ENCODE measurements at places on chromosomes 7 and 10.

- no peak for DNase-seq
These were observed 176.9 kb downstream of the SEMA3A start for GRCh38 chr7:84017651-84018050.

DNA sequence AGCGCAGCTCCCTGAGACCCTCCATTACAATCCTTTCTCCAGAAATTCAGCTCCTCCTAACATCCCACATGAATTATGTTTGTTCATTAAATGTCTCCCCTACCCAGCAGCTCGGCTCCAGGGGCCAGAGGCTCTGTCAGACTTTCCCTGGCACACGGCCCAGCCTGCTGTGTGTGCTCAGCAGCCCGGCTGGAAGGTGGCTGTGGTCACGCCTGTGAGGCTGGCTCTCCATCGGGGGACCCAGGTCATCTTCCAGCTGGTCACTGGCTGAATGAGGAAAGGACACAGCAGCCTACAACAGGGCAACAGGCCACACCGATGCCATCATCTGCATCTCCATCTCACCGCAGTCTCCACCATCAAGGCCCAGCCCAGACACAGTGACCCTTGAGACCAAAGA, 219.8 kb downstream of the MAD1L1 start:
- peak; percentile 40 for DNase-seq

GRCh38 chr10:86848747-86849146, 92.3 kb downstream of the BMPR1A start:
- no peak for DNase-seq

DNA sequence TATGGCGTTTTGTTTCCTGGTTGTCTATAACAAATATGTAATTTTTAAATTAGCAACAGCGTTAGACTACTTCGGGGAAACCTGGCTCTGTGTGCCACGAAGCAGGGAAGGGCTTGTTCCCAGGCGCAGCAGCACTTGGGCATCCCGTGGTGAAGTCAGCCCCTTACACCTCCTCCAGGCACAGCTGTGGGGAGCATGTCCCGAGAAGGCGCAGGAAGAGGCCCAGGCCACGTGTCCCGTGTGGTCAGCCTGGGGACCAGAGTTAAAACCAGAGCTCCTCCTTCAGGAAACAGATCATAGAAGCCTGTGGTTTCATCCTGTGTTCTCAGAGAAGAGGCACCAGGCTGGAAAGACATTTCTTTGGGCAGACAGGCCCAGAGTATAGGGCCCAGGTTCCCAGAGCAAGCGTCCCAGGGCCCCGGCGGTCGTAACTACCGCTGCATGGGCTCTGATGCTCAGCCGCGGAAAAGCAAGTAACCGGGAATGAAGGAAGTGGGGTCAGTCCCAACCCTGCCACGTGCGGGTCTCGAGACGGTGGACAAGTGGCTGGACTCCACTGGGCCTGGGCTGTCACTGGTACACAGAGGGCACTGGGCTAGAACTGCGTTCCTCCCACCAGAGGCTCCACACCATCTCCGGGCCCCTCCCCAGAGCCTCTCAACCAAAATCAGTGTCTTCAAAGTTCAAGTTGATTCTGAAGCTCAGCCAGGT, 7.1 kb downstream of the NUDT1 start:
- DNase-seq = no peak

DNA sequence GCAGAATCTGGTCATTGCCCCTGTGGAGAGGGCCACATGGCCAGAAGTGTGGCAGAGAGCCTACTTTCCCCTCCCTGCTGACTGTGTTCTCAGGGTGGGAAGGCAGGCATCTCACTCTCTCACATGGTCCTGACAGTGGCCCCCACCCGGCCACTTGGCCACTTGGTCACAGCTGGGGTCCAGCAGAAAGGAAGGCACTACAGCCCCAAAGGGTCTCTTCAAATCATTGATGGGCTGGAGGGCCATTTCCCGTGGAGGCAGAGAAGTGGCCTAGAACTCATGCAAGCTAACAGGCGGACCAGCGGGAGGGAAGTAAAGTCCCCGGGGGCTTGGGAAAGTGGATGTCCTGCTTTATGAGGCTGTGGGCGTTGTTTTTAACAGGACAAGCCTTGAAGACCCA, 125.3 kb downstream of the EMX2 start:
- DNase-seq = no peak

- DNase-seq = no peak
These were observed 215.7 kb downstream of the RELN start for GRCh38 chr7:103773726-103774125.

- DNase-seq = no peak
These were observed 53.6 kb upstream of the DYNC1I1 start for GRCh38 chr7:95718577-95719410.

DNA sequence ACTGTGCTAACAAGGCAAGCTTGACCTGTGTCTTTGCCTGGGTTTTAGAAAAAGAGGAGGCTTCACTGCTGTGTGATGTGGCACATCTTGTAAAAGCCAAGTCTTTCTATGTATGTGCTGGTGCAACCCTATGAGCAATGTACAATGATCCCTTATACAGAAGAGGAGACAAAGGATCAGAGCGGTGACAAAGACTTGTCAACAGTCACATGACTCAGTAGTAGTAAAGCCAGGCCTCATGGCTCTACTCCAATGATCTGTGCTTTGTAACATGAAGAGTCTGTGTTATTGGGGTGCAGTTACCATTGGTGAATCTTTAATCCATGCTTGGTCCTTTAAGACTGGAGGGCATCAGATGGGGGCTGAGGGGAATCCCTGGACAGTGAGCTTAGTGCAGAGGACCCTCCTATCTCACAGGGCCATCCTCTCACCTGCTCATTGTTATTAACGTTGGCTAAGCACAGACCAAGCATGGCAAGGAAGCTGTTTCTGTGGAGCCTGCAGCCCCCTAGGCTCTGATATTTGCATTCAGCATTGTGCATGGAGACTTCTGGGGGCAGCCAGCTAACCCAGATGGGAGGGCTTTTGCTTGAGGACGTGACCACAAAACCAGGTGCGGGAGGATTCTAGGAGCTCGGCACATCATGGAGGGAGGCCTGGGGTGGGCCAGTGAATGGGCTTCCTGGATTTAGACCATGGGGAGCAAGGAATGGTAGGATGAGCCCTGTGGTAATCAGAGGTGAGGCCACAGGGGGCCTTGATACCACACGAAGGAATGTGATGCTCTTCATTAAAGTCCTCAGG, 308.8 kb upstream of the ZNF32 start:
- no peak for DNase-seq

GRCh38 chr10:123783296-123783695, 108.3 kb downstream of the CPXM2 start:
- DNase-seq = no peak

DNA sequence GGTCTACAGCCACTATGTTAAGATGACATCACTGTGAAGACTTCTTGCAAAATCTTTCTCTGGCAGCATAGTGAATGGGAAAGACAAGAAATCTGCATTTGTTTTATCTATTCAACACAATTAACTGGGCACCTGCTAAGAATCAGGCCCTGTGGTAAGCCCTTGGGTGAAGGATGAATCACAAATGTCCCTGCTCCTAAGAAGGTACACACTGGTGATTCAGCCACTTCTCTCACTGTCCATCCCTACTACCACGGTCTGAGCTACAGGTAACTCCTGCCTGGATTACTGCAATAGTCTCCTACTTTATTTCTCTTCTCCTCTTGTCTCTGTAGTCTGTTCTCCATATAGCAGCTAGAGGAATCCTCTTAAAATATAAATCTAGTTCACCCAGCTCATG, 116.1 kb downstream of the HIBADH start:
- DNase-seq = no peak

- no peak for DNase-seq
These were observed 769.0 kb upstream of the COBL start for GRCh38 chr7:52085610-52086009.

GRCh38 chr10:14032406-14032998, 298.2 kb downstream of the FRMD4A start:
- no peak for DNase-seq

DNA sequence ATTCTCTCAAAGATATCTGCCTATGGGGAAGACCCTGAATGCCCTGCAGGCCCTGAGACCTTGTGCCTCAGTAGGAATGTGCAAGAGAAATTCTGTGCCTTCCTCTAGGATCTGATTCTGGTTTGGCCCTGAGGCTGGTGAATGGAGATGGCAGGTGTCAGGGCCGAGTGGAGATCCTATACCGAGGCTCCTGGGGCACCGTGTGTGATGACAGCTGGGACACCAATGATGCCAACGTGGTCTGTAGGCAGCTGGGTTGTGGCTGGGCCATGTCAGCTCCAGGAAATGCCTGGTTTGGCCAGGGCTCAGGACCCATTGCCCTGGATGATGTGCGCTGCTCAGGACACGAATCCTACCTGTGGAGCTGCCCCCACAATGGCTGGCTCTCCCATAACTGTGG, 15.7 kb downstream of the DMBT1 start:
- no peak for DNase-seq

DNA sequence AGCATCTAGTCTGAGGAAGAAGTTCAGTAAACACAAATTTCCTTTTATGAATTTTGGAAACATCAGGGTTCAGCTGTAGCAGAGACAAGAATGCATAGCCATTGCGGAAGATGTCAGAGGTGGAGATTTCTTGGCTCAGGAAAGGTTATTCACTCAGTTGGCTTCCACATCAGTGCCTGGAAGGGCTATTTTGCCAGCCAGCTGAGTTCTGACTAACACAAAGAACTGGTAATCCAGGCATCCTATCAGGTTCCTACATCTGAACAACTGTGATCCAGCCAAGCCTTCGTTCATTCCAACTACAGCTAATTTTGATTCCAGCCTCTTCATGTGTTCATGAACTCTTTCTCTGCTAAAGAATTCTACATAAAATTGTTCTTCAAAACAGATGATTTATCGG, 965.6 kb downstream of the XPNPEP1 start:
- no peak for DNase-seq

DNA sequence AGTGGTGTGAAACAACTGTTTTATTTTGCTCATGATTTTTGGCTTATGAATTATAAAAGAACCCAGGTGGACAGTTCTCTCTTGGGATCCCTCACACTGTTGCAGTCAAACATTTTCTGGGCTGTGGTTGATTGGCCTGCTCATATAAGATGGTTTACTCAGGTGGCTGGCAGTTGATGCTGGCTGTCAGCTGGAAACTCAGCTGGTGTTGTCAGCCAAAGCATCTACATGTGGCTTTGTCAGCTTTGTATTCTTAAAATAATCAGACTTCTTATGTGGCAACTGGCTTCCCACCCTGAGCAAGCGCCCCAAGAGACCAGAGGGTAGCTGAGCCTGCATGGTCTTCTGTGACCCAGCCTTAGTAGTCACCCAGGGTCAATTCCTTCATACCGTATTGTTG, 534.7 kb downstream of the NRG3 start:
- no peak for DNase-seq

DNA sequence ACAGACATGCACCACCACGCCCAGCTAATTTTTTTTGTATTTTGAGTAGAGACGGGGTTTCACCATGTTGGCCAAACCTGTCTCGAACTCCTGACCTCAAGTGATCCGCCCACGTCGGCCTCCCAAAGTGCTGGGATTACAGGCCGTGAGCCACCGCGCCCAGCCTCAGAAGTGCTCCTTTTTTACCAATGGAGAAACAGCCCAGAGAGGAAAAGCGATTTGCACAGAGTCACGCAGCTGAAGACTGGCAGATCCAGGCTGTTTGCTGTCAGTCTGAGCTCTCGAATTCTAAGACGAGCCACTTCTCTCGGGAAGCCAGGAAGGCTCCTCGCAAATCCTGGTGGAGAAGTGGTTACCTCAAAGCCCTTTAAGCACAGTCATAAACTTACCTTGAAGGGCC, 57.4 kb upstream of the SDK1 start:
- no peak for DNase-seq

GRCh38 chr10:91901784-91902677, 7.3 kb downstream of the FGFBP3 start:
- no peak for DNase-seq

Data from NCI-H446 treated with DMSO at 0.1 percent for 48 hours (cell line).